ENCODE measurements at places on chromosomes 2 and 18.

DNA sequence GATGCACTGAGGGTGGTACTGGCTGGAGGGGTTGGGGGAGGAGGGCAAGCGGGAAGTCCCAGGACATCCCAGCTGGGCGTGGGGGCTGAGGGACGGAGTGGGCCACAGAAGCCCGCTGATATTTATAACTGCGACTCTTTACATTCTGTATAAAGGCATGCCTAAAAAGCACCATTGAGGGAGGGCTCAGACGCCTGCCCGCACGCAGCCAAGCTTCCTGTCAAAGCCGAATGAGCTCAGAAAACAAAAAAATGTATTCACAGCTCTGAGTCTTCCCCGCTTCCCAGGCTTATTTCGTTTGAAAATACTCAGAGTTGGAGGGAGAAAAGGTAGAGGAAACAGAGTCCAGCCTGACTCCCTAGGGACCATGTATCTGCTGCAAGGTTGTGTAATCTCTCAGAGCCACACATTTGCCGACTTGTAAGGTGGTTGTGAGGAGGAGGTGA is 170.1 kb upstream of the HAAO start:
- no peak for DNase-seq

GRCh38 chr2:213152065-213152794 is 818 bp upstream of the IKZF2 start:
- DNase-seq: no peak

DNA sequence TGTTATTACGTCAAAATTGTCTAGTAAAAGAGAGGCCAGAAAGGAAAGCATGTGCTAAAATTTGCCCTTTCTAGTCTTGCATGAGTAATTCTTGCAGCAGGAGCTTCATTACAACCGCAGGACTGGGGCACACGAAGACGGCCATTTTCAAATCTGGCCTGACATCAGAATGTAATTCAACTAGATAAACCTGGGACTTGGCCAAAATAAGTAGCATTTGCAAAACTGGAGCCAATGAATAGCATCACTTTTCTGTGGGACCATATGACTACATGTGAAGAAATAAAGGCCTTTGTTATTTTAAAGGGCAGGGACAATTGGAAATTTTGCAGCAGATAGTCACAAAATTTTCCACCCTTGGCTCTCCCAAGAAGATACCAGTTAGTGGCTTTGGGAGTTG is 3.0 kb upstream of the FZD7 start:
- DNase-seq: no peak

DNA sequence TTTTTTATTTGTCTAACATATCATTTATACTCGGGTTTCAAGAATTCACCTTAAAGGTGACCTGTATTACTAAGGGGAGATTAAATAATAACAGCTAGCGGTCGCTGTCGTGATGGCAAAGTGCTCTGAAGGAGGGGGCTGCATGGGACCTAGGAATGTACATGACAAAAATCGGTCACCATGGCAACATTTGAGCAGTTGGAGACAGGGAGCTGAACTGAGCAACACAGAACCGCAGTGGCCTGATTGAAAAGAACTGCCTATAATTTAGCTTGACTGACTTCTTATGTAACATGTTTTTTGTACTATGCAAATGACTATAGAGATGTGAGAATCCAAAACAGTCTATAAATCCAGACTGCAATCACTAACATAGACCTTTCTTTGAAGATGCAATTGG is 34.3 kb upstream of the EPHA4 start:
- DNase-seq: no peak
